Effector CD4-positive, alpha-beta T cell (primary cell): ENCODE measurements at places on chromosomes 1 and 21.

DNA sequence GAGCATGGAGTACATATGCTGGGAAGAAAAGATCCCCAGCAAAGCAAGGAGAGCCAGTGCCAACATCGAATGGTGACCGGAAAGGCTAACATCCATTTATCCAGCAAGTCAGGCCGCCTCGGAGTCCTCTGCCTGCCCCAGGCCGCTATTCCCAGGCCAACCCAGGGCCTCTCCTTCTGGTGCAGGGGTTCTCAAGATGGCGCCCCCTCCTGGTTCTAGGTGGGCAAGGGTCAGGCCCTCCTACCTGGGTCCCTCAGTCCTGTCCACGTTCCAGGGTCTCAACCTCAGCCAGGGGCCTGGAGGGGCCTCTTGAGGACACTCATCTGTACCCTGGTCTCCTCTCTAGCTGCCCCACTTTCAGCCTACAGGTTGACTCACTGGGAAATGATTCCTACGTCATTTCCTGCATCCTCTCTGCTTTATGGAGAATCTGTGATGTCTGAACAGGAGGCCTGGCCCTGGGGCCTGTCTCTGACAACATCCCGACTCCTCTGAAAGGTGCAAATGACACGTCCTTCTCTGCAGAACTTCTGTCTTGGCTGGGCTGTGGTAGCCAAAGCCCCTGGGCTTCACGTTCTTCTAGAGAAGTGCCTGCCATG, 145.3 kb downstream of the PSMG1 start:
- no peak for DNase-seq

DNA sequence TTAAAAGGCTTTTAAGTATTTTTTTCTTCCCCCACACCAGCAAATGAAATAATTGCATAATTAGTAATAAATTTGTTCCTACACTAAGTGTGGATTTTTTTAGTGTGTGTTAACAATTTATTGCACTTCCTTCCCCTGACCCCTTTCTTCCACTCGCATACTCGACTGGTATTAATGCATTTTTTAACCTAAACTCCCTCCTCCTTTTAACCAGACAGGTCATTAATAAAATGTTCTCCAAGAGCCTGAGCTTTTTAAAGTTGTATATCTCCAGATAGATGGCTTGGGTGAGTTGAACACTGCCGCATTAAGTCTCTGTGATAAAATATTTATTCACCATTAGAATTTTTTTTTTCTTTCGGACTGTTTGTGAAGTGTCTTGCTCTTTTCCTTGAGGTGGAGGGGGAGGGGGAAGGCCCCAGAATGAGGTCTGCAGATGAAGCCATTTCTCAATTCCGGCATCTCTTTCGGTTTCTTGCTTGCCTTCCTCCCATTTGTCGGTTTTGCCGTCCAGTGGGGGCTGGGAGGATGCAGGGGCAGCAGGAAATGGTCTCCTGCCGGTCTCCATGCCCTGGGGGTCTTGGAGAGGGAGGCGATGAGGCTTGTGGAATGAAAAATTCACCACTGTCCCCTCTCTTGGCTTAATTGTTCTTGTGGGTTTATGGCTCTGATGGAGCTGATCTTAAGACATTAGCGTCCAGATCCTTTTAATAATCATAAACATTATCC, 64.1 kb upstream of the ACTL8 start:
- no peak for DNase-seq

- DNase-seq: no peak
Measured at GRCh38 chr1:58162952-58163550, 383.5 kb downstream of the OMA1 start.

- no peak for DNase-seq
Measured at GRCh38 chr1:13628711-13629110, 45.1 kb downstream of the PDPN start.

GRCh38 chr1:70348399-70349165, 5.9 kb downstream of the ANKRD13C start:
- no peak for DNase-seq

- no peak for DNase-seq
Measured at GRCh38 chr1:151692226-151692625, 24.4 kb downstream of the CELF3 start.

DNA sequence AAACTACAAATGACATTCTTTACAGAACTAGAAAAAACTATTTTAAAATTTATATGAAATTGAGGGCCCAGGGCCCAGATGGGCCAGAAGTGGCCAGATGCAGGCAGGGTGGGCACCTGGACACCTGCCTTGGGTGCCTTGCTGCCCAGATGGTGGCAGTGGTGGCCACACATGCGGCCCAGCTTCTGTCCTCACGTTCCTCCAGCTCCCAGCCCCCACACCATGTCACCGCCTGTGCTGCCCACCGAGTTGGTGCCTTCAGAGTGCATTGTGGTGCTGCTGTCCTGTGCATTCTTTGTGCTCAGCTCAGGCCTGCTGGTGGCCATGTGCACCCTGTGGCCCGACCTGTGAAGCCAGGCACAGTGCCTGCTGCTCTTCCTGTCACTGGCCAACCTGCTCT, 216.8 kb upstream of the CXADR start:
- no peak for DNase-seq

DNA sequence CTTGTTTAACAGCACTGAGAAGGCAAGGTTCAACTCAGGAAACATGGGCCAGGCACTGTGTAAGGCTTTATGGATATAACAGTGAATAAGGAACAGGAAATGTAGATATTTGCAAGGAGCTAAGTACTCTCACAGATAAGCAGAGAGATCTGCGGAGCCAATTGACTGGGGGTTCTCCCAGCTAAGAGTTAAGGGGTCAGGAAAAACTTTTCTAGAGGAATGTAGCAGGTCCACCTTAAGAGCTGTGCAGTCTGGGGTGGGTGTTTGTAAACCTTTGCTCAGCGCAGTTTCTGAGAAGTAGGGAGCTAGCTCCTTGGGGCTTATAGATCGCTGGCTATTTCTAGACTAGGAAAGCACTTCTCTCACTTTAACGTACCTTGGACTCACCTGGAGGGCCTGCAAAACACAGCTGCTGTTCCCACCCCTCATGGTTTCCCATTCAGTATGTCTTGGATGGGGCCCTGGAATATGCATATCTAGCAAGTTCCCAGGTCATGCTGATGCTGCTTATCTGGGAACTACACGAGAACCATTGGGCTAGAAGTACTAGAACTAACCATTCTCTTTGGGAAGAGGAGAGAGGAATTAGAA, 51.7 kb downstream of the TLCD4 start:
- no peak for DNase-seq

- DNase-seq: no peak
Measured at GRCh38 chr1:21517161-21517589, 8.0 kb downstream of the ALPL start.

DNA sequence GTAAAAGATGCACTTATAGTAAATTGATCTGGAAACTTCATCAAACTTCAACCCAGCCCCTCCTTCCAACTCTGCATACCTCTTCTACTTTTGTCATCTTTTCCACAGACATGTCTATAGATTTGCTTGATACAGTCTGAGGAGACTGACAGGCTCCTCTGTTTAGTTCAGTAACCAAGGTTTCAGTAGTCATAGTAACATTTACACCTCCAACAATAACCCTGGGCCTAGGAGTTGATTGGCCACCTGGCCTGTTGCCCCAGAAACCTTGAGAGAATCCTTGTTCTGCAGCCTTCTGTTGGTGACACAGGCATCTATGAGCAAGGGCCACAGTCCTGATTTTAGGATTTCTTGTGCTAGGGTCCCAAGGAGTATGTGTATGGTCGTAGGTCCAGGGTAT, at the start of gene CFAP141:
Gene CFAP141 (minus strand): TSS at position 138 of the 400 bp plus-strand sequence. CDS start 26 bp downstream, at position 112.
- no peak for DNase-seq

DNA sequence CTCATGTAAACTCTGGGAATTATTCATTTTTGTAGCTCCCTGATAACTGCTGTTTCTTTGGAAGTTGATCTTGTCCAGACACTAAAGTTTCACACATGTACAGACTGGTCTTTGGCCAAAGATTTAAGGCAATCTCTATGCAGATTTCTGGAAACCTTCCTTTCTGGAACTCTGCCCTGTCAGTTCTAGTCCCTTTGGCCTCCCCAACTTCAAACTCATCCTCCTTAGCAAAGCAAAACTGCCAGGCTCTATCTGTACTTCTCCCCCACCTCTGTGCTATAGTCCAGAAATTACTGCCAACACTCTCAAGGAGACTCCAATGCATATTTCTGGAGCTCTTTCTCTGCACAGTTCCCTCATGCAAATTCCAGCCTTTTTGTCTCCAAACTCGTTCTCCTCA, 36.5 kb downstream of the C1orf198 start:
- no peak for DNase-seq

- DNase-seq: no peak
Measured at GRCh38 chr1:31390071-31390470, 17.2 kb upstream of the FABP3 start.

DNA sequence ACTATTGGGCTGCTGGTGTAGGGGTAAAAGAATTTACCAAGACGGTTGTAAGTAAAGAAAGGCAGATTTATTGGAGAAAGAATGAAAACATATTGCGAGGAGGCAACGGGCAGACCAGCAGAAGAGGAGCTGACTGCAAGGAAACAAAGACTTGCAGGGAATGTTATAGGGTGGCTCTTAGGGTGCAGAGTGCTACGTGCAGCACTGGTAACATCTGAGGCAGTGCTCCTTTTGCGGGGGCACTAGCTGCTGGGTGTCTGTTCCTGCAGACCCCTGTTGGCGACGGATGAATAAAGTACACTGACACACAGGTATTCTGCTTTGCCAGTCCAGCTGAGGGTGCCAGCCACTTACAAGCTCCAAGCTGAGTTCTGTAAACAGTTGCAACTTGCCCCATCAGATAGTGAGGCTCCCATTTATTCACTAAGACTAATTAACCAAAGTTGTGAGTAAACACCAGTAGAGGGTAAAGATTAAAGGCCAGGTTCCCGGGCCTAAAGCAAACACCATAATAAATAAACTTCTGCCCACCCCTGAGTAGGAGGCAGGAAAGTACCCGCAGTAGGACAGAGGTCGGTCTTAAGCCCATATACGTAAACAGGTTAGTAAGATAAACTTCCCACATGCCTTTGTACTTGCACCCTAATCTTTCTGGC, 140.2 kb upstream of the KCNK1 start:
- DNase-seq: no peak

DNA sequence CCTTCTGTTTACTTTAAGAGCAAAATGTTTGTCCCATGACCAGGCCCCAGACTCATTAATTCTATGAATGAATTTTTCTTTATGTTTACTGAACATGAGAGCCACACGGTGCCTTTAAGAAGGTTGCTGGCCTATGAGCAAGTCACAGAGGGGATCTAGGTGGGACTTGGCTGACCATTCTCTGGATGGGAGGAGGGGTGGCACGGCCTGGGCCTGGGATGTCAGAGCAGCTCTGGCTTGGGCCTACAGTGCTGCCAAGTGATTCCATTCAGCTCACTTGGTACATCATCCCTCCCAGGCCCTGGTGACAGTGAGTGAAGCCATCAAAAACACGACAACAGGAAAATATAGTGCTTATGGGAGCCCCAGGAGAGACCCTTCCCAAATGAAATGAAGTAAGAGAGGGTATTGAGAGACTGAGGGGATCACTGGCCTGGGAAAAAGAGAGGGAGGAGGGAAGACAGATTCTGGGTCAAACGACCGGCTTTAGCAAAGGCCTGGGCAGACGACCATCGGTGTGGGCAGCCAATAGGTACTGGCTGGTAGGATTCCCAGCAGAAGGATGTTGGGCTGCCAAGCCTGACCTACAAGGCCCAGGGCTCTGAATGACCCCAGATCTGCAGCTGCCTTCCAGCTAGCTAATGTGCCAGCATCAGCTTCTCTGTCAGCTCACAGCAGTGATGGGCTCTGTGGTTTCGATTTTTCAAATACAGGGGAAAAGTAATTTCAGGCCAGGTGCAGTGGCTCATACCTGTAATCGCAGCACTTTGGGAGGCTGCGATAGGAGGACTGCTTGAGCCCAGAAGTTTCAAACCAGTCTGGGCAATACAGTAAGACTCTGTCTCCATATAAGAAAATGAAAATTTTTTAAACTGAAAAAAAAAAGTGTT, 3.3 kb downstream of the TMEM53 start:
- no peak for DNase-seq

DNA sequence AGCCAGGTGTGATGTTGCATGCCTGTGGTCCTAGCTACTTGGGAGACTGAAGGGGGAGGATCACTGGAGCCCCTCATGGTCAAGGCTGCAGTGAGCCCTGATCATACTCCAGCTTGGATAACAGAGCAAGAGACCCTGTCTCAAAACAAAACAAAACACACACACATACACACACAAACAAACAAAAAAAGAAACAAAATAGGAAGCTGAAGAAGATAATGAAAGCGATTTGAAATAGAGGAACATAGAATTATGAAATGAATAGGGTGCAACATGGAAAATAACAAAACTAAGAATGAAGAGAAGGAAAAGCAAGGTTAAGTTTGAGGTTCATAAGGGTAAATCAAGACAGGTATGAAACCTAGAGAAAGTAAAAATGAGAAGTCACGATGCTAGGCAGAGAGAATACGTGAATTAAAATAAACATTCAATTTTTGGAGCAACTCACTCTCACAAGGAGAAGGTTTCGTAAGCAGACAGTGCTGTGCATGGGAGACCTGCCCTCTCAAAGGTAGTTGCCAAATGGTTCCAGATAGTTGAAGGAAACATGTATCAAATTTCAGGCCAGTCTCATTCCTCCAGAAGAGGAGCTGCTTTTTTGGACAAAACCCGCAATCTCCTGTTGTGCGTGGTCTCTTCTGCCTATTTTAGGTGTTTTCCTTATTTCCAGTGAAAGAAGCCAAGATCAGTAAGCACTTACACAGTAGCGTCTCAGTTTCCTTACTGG, 3.3 kb downstream of the CD46 start:
- DNase-seq: no peak

GRCh38 chr1:244010191-244010590, 40.9 kb upstream of the ZBTB18 start:
- DNase-seq: no peak

GRCh38 chr1:52041551-52042185, 8.1 kb upstream of the KTI12 start:
- DNase-seq: no peak

DNA sequence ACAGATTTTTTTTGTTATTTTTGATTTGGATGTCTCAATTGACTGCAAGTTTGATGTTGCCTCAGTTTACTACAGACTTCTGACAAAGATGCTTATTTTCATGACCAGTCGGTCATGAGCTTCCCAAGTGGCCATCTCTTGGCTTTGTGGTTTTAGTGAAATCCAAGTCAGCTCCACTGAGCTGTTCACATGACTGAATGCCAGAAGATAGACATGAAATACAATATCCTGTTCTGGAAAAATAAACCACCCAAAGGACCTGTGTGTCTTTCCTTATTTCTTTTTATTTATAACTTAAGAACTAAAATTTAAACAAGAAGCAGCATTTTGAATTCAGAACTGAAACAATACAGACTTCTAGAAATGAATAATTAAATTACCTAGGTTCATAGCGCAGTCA, 89.3 kb downstream of the HMCN1 start:
- DNase-seq: no peak
